Prostate gland (tissue), 2 donors: ENCODE measurements at places on chromosomes 11 and 22. TPM values are rescaled to one million over a fixed set of nuclear protein-coding genes. Genes with fewer than 3 reads are reported as not detected.

DNA sequence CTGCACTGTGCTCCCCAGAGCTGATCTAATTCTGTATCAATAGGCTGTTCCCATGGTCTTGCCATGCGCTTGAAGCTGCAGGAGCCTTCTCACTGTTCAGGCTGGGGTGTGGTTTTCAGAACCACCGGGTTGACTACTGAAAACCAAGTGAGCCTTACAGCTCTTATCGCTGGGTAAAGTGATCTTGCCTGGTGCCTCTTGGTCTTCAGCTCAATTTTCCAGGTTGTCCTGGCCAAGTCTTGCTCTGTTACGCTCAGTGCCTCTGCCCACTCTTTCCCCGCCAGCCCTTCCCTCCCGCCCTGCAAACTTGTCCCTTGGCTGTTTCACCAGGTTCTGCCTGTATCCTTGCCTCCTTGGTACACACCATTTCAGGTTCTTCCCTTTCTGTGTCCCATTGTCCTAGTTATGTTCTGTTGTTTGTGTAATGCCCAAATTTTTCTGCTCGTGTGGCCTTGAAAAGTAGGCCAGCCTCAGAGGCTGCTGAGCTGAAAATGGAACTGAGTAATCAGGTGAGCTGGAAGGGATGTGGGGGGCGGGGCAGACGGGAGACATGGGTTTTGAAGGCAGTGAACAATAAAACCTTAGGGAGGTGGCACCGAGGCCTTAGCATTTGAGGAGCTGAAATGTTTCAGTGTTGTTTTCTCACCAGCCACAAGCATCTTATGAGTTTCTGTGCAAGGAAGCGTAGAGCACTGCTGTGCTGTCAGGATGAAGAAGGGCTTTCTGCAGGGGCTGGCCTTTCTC, 11.2 kb downstream of the PEX26 start:
- DNase-seq, result no peak
- H3K4me3 ChIP-seq, result no peak overlapping the region
- H3K36me3 ChIP-seq, result peaks cover 10% of the 10 kb centered on the region
- no peaks in the 10 kb centered on the region for H3K27me3 ChIP-seq
- H3K4me1 ChIP-seq, result no peaks in the 10 kb centered on the region

DNA sequence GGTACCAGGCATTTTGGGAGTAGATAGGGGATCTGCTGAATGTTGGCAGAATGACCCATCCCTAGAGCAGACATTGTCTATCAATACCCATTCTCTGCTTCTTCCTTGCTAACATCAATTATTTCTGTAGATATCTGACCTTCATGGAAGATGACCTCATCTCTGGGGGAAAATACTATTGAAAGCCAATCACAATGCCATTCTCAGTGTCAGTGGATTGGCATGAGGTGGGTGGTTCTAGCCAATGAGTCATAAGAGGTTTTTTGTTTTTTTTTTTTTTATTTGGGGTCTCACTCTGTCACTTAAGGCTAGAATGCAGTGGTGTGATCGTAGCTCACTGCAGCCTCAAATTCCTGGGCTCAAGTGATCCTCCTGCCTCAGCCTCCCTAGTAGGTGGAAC, 42.5 kb downstream of the SNX19 start:
- H3K27me3 ChIP-seq, result no peaks in the 10 kb centered on the region
- no peak overlapping the region for H3K4me3 ChIP-seq
- no peak overlapping the region for H3K27ac ChIP-seq
- DNase-seq, result no peak
- no peaks in the 10 kb centered on the region for H3K36me3 ChIP-seq
- no peaks in the 10 kb centered on the region for H3K4me1 ChIP-seq

- no peaks in the 10 kb centered on the region for H3K36me3 ChIP-seq
- no peak overlapping the region for H3K4me3 ChIP-seq
- no peak for DNase-seq
These were observed 99.7 kb upstream of the VPREB1 start for GRCh38 chr22:22144858-22145257.

GRCh38 chr22:42912059-42912458, 55.0 kb upstream of the ARFGAP3 start:
- no peak for DNase-seq
- no peaks in the 10 kb centered on the region for H3K27me3 ChIP-seq

The TCN1 gene
- total RNA-seq, result 8.1 TPM

The STX3 gene
- total RNA-seq, result 58.5 TPM

The CLMP gene
- 5.0 TPM for total RNA-seq

The TMEM45B gene
- 11.0 TPM for total RNA-seq

The HMGXB4 gene
- total RNA-seq, result 15.0 TPM
